ENCODE measurements at places on chromosomes 4 and X.
A peak's percentile ranks its signal among the peaks of the same experiment; 100 is the strongest.

GRCh38 chrX:134633832-134634231 is 24.4 kb downstream of the PLAC1 start:
- DNase-seq: no peak

DNA sequence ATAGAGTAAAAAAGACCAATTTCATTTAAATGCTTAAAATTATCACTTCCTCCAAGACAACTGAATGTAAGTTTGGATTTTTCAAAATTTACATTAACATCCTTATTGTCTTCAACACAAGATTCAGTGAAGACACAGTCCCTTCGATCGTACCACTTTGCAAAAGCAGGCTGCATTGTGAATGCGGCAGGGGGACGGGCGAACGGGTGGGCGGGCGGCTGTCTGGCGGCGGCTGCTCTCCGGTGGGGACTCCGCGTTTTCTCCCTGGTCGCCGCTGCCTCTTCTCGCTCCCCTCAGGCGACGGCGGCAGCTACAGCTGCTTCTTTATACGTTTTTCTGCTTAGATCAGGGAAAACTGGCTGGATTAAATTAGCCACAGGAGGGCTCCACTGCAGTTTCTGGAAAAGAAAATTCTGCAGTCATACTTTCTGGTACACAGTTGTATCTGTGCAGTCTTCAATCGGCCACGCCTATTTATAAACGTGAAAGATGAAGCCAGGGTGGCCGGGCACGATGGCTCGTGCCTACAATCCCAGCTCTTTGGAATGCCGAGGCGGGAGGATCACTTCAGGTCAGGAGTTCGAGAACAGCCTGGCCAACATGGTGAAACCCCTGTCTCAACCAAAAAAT is 33.9 kb upstream of the HPF1 start:
- DNase-seq: no peak

- no peak for DNase-seq
These were observed 317.0 kb upstream of the ANXA10 start for GRCh38 chr4:167775375-167775774.

- no peak for DNase-seq
These were observed 103.6 kb downstream of the ENOX2 start for GRCh38 chrX:130799393-130799792.

- DNase-seq: no peak
These were observed 34.8 kb downstream of the ZNF185 start for GRCh38 chrX:152932598-152933175.

DNA sequence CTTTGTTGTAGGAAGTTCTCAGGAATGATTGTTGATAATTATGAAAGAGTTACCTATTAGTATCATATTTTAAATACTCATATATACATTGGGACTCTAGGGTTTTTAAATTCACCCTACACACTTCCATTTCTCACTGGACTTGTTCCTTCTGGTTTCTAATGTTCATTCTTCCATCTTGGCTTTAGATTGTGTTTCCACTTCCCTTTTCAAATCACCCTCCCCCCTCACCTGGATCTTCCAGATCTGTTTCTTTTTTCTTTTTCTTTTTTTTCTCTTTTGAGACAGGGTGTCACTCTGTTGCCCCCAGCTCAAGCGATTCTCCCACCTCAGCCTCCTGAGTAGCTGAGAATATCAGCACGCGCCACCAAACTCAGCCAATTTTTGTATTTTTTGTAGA is 6.7 kb upstream of the KIT start:
- DNase-seq: no peak

- DNase-seq: no peak
These were observed 57.6 kb downstream of the MAPK10 start for GRCh38 chr4:86302251-86302650.

DNA sequence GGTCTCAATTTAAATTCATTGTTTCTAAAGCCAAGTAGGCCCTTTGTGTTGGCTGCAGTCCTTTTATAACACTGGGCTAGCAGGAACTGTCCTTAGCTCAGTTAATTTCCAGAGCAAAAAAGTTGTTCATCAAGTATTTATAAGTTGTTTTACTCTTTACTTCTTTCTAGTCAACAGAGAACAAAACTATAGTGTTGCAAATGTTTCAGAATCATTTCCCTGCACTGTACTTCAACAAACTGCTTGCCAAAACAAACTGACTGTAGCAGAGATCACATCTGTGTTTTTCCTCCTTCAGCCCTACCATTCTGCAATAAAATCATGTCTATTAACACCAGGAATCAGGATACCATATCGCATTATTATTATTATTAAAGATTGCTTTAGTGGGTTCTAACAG is 168.5 kb upstream of the SH3RF1 start:
- no peak for DNase-seq

- no peak for DNase-seq
These were observed 537.0 kb upstream of the DIAPH2 start for GRCh38 chrX:96147681-96148080.

GRCh38 chr4:10577018-10577417 is 107.5 kb downstream of the CLNK start:
- no peak for DNase-seq

- DNase-seq: no peak
These were observed 293.4 kb upstream of the BOD1L1 start for GRCh38 chr4:13920901-13921300.

- DNase-seq: no peak
These were observed 58.3 kb upstream of the SMARCA5 start for GRCh38 chr4:143455211-143455610.

DNA sequence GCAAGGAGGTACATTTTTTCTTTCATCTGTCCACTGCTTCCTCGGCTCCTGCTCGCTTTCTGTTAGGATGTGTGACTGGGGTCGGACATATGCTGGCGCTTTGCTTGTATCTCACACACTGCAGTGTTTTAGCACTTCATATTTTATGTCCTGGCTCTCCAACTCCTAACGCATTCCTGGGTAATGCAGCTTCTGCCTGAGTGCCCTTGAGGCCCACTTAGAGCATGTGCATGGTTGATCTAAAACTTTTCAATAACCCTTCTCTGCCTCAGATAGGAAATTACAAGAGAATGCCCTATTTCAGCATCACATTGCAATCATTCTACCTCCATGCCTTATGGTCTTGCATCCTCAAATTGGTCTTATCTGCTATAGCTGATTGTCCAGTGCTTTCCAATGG is 65.3 kb downstream of the NEIL3 start:
- DNase-seq: no peak

DNA sequence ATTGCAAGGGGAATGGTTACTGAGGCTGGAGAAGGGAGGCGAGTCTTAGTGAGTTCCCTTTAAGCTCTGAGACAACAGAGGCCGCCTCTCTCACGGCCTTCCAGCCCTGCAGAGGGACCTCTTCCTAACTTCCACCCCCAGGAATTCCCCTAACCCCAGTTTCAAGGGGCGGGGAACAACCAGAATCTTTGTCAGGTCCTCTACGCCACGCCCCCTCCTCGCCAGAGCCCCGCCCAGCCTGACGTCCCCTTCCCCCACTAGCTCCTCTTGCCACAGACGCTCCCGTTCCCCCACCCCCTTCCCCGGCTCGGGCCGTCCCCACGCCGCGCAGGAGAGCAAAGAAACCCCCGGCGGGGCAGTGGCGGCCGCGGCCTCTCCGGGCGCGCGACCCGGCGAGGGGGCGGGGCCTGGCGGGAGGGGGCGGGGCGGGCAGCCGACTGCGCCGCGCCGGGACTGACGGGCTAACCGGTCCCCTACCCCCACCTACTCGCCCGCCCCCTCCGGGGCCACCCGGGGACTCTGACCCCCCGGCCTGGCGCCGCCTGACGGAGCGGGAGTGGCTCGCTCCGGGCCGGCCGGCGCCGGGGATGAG is 12.3 kb upstream of the TMEM156 start:
- peak; percentile 95 for DNase-seq

GRCh38 chr4:152545088-152545487 is 9.2 kb upstream of the FBXW7 start:
- no peak for DNase-seq

DNA sequence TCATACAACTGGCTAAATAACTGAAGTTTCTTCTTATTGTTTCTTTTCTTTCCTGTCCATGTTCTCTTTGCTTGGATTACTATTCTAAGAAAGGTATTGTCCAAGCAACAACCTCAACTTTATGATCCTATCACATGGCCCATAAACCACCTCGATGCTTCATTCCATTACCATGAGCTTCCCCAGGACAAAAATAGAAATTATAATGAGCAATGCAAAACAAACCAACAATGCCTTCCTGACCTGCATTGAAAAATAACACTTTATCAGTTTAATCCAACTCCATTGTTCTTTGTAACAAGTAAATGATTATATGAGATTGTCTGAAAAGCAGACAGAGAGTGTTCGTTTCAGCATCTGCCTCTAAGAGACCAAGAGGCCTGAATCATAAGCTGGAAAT is 148.8 kb downstream of the HS6ST2 start:
- DNase-seq: no peak

- no peak for DNase-seq
These were observed 81.8 kb upstream of the RBPJ start for GRCh38 chr4:26238778-26239679.

GRCh38 chrX:129523079-129523911 is at the start of gene SMARCA1:
Gene SMARCA1, minus strand, starts transcription at chrX:129523490. Its CDS starts 120 bp downstream, at chrX:129523370.
- DNase-seq: no peak

DNA sequence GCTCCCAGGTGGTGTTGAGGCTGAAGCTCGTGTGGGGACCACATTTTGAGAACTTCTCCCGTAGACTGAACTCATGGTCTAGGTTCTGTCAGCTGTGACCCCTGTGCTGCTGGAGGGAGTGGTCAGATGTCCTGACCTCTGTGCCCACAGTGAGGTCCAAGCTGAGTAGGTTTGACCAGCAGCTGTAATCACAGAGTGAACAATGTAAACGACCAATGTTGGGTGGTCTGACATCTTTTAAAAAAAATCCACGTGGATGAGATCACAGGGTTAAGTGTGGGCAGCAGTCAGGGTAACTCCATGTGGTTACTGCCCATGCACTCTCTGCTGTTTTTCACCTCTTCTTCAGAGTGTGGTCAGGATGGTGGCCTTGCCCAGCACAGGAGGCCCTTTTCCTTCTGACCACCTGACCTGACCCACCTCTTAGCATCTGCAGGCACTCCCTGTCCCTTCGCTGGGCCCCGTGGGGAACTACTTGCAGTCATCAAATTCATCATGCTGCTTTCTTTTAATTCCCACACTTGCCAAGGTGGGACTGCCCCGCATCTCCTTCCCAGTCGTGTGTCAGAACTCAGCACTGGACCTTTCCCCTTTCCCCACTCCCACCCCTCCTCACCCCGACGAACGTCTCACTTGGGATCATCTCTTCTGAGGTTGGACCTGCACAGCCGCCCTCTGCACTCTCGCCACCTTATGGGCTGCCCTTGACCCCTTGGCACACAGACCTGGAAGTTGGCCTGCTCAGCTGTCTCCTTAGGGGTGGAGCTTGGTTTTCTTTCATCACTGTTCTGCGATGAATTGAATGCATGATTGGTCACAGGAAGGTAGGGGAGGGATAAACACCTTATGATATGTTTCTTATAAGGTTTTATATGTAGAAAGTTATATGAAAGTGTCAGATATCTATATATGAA is 120.1 kb downstream of the PTTG2 start:
- DNase-seq: no peak

- DNase-seq: no peak
These were observed 298.8 kb downstream of the GBA3 start for GRCh38 chr4:22991576-22991975.

- no peak for DNase-seq
These were observed 14.5 kb upstream of the STS start for GRCh38 chrX:7133050-7133440.

GRCh38 chr4:102541697-102542096 is 40.5 kb downstream of the NFKB1 start:
- no peak for DNase-seq

DNA sequence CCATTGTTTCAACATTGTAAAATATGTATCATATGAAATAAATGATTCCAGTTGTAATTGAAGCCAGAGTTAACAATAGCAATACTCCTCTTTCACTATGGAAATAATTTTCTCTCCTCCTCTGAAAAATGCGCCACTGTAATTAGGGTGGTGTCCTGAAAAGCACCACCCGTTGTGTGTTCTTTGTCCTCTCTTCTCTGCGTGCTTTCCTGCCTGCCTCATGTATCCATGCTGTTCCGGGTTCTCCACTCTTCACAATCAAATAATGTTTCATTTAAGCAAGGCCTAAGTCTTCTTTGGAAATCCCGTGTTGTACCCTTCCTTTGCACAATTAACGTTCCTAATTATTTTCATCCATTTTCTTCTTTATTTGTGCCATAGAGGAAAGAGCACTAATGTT is 293.3 kb downstream of the ADGRL3 start:
- DNase-seq: no peak

- DNase-seq: no peak
These were observed 444.8 kb upstream of the SLIT2 start for GRCh38 chr4:19806865-19807264.

DNA sequence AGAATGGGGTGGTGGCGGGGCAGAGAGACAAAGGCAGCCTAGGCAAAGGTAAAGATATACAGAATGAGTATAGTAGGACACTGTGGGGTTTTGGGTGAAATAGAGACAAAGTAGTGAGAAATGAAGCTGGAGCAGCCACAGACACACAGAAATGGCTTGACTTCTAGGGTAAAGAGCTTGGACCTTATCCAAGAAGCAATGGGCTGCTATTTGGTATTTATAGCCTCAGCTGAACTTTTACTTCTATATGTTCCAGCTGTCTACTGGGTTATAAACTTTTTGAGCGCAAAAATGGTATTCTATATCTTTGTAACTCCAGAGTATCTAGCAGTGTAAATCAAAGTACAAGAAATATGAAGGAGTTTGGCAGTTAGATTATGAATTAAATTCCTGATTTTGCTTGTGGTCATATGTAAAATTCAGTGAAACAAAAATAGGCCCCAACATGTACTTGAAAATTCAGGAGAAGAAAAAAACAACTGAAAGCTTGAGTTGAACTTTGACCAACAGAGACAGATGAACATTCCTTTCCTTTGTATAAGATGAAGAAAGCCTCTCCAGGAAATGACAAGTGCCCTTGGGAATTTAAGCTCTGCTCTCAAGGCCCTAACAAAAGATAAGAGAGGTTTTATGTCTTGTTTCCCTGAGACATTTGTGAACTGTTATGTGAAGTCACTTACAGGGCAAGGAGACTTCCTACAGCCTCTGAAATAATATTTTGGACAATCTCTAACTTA is 354.1 kb downstream of the CHIC1 start:
- no peak for DNase-seq

GRCh38 chr4:86007042-86007441 is 352.8 kb downstream of the MAPK10 start:
- DNase-seq: no peak

- no peak for DNase-seq
These were observed 899 bp upstream of the ZFP92 start for GRCh38 chrX:153410373-153410772.
